ENCODE measurements at places on chromosomes 5 and 9.

DNA sequence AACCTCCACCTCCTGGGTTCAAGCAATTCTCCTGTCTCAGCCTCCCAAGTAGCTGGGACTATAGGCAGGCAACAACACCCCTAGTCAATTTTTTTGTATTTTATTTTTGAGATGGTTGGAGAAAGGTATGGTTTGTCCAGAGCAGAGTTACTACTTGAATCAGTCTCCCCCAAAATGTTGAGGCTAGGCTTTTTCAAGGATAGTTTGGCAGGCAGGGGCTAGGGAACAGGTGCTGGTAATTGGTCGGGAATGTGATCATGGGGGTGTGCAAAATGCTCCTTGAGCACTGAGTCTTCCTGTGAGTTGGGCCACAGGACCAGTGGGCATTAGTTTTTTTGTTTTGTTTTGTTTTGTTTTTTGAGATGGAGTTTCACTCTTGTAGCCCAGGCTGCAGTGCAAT lies 28.3 kb upstream of the PRRC2B start:
- H3K27me3 ChIP-seq = no peaks in the 10 kb centered on the region
- no peak overlapping the region for H3K4me3 ChIP-seq
- H3K36me3 ChIP-seq = no peaks in the 10 kb centered on the region
- no peaks in the 10 kb centered on the region for H3K4me1 ChIP-seq
- H3K27ac ChIP-seq = no peak overlapping the region

DNA sequence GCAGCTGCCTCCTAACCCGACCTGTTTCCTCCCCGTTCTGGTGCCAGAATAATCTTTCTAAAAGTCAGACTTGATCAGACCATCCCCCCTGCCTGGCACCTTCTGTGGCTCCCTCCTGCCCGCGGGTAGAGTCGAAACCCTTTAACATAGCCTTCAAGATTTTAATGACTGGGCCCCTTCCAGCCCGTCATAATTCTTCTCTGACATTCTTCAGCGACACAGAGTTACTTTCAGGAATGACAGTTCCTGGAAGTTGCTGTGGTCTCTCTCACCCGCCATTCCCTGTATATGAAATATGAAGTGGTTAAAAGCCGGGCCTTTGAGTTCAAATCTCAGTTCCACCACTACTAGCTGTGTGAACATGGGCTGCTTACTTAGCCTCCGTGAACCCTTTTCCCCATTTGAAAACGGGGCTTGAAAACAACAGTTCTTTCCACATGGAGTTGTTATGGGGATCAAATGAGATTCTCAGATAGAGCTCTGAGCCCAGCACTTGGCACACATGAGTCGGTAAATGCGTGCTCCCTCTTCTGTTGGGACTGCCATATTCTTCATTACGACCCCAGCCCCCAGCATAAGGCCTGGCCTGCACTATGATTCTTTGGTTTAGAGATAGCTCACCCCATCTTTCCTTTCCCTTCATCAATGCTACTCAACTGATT lies 737 bp downstream of the NANS start:
- peak overlapping the region; percentile 79 for H3K27ac ChIP-seq
- H3K4me1 ChIP-seq = peaks cover 15% of the 10 kb centered on the region
- peaks cover 5% of the 10 kb centered on the region for H3K36me3 ChIP-seq
- no peaks in the 10 kb centered on the region for H3K27me3 ChIP-seq
- H3K4me3 ChIP-seq = peak overlapping the region; percentile 60

- H3K4me1 ChIP-seq = no peaks in the 10 kb centered on the region
- no peak for DNase-seq
- no peaks in the 10 kb centered on the region for H3K36me3 ChIP-seq
- no peaks in the 10 kb centered on the region for H3K27me3 ChIP-seq
- no peak overlapping the region for H3K4me3 ChIP-seq
- H3K27ac ChIP-seq = no peak overlapping the region
Measured at GRCh38 chr9:85533538-85533937, 208.2 kb downstream of the AGTPBP1 start.

DNA sequence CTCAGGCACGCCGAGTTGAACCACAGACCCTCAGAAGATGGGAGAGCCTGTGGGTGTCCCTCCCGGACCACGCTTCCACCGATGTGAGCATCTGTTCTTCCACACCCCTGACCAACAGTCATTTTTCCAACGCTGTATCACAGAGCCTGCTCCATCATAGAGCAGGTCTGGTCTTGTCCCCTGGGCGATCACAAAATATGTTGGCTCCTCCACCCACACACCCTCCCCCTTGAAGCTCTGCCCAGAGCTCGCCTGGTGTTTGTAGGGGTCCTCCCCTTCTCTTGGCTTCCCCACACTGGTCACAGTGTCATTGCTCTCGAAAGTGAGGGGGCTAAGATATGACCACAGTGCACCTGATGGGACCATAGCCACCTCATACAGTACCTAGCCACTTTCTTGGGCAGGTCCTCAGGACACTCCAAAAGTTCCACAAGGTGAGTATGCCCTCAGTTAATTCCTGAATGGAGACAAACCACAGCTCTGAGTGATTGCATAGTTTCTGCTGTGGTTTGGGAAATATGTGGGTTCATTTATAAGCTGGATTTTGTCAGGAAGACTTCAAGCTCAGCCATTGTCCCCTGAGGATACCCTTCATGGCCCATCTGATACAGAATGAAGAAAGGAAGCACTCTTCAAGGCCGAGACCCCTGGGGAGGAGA lies 3.5 kb upstream of the ZNF618 start:
- no peak overlapping the region for H3K27ac ChIP-seq
- peaks cover 2% of the 10 kb centered on the region for H3K27me3 ChIP-seq
- H3K4me3 ChIP-seq = no peak overlapping the region
- no peak for DNase-seq
- H3K4me1 ChIP-seq = peaks cover 3% of the 10 kb centered on the region

DNA sequence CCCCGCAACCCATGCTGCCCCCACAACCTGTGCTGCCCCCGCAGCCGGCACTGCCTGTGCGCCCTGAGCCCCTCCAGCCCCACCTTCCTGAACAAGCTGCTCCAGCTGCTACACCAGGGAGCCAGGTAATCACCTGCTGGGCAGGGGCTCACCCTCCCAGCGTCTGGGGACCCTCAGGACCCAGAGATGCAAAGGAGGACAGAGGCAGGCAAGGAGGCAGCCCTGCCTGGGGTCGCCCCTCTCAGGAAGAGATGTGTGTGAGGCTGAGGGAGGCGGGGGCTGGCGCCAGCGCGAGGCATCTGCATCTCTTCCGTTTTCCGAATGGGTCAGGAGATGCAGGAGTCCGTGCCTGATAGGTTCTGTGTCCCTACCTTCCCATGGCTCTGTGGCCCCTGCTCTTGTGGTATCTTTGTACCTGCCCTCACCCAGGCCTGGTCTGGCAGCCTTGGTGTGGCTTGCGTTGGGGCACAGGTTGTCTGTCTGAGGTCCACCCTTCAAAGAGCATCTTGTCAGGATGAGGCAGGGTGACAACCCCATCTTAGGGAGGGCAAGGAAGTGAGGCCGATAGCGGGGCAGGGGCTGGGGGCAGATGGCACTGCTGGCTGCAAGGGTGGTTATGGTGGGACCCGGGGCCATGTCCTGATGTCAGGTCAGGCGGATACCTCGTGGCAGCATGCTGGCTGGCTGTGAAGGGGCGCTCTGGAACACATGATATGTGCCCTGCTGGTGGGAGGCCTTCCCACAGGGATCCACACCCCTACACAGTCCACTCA lies 75.7 kb downstream of the WNK2 start:
- no peak overlapping the region for H3K27ac ChIP-seq
- peaks cover 2% of the 10 kb centered on the region for H3K27me3 ChIP-seq
- H3K4me1 ChIP-seq = no peaks in the 10 kb centered on the region
- no peak overlapping the region for H3K4me3 ChIP-seq
- DNase-seq = no peak

GRCh38 chr5:143343042-143343441 lies 60.4 kb downstream of the NR3C1 start:
- H3K36me3 ChIP-seq = no peaks in the 10 kb centered on the region
- no peak overlapping the region for H3K4me3 ChIP-seq
- DNase-seq = no peak
- peaks cover 7% of the 10 kb centered on the region for H3K4me1 ChIP-seq
- no peak overlapping the region for H3K27ac ChIP-seq
- H3K27me3 ChIP-seq = no peaks in the 10 kb centered on the region

DNA sequence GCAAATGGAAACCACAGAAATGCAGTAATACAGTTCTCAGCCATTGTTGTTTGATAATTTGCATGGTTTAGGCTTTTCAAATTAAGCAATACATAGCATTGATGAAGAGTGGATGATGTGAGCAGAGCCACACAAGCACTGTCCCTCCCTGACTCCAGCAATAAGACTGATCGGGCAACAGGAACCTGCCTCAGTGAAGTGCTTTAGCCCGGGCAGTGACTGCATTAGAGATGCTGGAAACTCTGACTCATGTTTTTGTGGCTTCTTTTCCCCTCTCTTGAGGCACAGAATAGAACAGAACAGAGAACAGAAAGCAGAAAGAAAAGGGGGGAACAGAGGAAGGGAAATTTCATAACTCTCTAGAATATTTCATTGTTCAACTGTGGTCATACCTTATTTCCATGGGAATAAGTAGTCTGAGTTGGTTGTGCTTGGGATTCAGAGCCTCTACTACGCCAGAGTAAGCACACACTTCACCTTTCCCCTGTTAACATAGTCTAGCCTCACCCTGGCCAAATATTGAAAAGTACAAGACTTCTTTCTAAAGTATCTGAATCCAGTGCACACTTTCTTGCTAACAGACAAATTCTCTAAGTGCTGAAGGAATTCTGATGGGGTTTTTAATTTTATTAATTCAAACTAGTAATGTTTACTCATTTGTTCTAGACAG lies 164.8 kb upstream of the VCAN start:
- no peaks in the 10 kb centered on the region for H3K4me1 ChIP-seq
- H3K4me3 ChIP-seq = no peak overlapping the region
- DNase-seq = no peak
- H3K36me3 ChIP-seq = no peaks in the 10 kb centered on the region

DNA sequence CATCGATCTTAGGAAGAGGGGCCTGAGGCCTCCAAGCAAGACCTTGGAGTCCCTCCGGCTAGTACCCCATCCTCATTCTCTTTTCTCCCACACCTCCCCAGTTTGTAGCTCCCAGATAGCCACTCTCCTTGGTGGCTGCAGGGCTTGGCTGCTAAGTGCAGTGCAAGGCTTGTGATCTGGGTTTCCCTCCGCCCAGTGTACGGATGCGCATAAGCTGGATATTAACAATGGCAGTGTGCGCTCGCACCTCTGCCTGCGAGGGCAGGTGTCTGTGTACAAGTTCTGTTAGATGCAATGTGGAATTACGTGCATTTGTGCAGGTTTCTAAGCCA lies 71.0 kb upstream of the TBCA start:
- peaks cover 13% of the 10 kb centered on the region for H3K27me3 ChIP-seq
- H3K36me3 ChIP-seq = no peaks in the 10 kb centered on the region
- no peak overlapping the region for H3K27ac ChIP-seq
- no peak overlapping the region for H3K4me3 ChIP-seq

GRCh38 chr5:53923961-53924360 lies 363.5 kb downstream of the NDUFS4 start:
- DNase-seq = no peak
- no peaks in the 10 kb centered on the region for H3K4me1 ChIP-seq
- H3K27me3 ChIP-seq = no peaks in the 10 kb centered on the region
- no peak overlapping the region for H3K4me3 ChIP-seq
- no peaks in the 10 kb centered on the region for H3K36me3 ChIP-seq

- H3K4me1 ChIP-seq = no peaks in the 10 kb centered on the region
- no peak for DNase-seq
- no peak overlapping the region for H3K27ac ChIP-seq
- no peaks in the 10 kb centered on the region for H3K36me3 ChIP-seq
- no peak overlapping the region for H3K4me3 ChIP-seq
Measured at GRCh38 chr5:22889720-22890119, 36.6 kb upstream of the CDH12 start.

Measured in natural killer cell (primary cell).